Thymus (tissue), 14 donors: ENCODE measurements at places on chromosomes 2 and 18. TPM values are rescaled to one million over a fixed set of nuclear protein-coding genes. Genes with fewer than 3 reads are reported as not detected.

DNA sequence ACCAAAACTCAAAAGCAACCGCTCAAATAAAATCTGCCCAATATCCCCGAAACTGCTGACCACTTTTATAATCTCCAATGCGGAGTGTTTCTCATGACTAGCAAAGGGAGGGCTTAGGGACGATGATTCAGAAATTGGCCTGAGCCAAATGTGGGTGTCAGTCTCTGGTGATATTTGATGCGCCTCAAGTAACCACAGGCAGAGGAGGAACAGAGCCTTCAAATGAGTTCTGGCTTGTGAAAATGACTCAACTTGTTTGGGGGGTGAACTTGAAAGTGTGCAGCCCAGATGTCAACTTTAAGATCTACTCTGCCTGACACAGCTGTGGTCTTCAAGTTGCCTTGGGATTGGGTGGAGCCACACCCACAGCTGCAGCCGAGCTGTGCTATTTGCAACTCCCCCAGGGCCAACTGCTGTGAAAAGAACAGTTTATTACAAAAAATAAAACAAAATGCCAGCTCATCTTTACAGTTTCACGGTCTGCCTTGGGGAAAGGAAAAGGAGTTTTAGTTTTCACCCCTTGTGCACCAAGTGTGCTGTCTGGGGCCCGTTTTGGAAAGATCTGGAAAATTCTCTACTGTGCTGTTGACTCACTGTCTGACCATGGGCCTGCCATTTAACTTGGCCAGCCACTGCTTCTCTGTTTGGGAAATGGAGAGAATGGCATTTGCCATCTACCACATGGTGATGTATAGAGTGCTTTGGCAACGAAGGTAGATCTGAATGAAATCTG, 222.1 kb downstream of the MTX2 start:
- H3K36me3 ChIP-seq, result no peaks in the 10 kb centered on the region
- peaks cover 40% of the 10 kb centered on the region for H3K4me1 ChIP-seq
- no peak overlapping the region for H3K4me3 ChIP-seq
- peak; percentile 69 for DNase-seq
- peak overlapping the region; percentile 67 for H3K27ac ChIP-seq

DNA sequence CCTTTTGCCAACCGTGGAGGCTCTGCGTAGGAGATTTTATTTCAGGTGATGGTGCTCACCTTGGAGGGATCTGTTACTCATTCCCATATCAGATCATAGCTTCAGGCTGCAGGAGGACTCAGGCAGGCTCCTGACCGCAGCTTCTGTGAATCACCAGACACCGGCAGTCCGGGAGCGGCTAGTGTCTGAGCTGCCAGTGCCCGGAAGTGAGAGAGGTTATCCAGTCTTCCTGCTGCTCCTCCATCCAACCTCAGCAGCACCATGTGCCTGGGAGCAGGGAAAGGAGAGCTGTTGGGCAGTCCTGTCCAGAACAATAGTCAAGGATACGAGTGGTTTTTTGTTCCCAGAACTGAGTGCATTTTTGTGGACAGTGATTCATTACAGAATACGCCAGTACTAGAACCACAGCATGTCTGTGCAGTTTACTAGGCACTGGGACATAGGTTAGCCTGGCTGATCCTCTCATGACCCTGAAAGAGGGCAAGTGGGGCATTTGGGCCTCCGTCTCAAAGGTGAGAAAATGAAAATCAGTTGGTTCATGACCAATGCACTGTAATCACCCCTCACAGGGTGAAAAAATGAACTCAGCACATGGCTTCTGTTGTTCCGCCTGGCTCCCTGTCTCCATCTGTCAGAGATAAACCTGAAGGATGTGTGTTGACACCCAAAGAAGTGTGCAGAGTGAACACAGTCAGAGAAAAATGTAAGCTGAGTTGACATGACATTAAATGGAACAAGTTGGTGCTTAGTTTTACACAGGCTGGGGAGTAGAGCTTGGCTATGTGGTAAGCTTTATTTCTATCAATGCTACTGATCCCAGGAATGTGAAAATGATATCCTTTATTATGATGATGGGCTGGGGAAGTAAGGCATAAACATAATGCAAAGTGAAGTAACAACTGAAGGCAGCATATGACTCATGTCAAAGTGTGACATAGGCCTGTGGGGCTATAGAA, 12.2 kb downstream of the FHOD3 start:
- no peak overlapping the region for H3K27ac ChIP-seq
- no peak for DNase-seq
- H3K36me3 ChIP-seq, result no peaks in the 10 kb centered on the region
- H3K4me3 ChIP-seq, result no peak overlapping the region
- no peaks in the 10 kb centered on the region for H3K27me3 ChIP-seq
- H3K4me1 ChIP-seq, result no peaks in the 10 kb centered on the region

DNA sequence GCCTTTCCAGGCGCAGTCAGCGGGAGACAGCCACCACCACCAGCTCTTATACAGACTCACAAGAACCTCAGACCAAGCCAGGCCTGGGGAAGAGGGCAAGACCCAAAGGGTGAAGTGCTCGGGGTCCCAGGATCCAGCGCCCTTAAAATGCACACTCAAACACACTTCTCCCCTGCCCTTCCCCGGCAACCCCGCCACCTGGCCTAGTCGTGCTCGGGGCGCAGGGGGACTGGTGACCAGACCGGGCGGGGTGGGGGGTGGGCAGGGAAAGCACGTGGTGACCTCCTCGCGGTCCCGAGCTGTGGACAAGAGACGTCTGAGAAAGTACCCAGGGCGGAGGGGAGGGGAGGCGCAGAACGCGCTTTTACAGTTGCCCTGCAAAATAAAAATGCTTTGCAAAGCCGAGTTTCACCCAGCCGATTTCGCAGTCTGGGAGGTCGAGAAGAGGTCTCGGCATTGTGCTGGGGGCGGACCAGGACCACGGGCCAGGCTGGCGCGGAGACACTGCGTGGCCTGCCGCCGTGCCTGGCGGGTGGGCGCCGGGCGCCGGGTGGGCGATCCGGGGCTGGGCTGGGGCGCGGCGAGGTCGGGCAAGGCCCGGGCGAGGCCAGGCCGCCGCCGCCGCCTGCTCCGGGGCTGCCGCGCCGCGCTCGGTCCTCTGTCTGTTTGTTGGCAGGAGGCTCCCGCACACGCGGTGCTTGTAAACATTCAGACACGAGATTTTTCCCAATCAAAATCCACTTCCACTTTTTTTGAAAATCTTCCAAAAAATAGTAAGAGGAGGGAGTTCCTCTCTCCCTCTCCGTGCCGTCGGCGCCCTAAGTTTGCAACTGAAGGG, 2.0 kb downstream of the BCL11A start:
- H3K36me3 ChIP-seq, result no peaks in the 10 kb centered on the region
- peak overlapping the region; percentile 79 for H3K27ac ChIP-seq
- H3K4me1 ChIP-seq, result peaks cover 4% of the 10 kb centered on the region

GRCh38 chr2:29013057-29013780, 32.1 kb downstream of the TOGARAM2 start:
- no peak for DNase-seq
- H3K27ac ChIP-seq, result no peak overlapping the region
- H3K27me3 ChIP-seq, result no peaks in the 10 kb centered on the region
- H3K4me3 ChIP-seq, result no peak overlapping the region

GRCh38 chr2:231360401-231360800, 35.1 kb upstream of the B3GNT7 start:
- H3K36me3 ChIP-seq, result no peaks in the 10 kb centered on the region
- H3K27me3 ChIP-seq, result no peaks in the 10 kb centered on the region
- H3K27ac ChIP-seq, result no peak overlapping the region
- H3K4me3 ChIP-seq, result no peak overlapping the region
- DNase-seq, result no peak
- peaks cover 22% of the 10 kb centered on the region for H3K4me1 ChIP-seq

- no peak for DNase-seq
- H3K4me1 ChIP-seq, result no peaks in the 10 kb centered on the region
- no peak overlapping the region for H3K4me3 ChIP-seq
- no peaks in the 10 kb centered on the region for H3K36me3 ChIP-seq
Measured at GRCh38 chr2:194867328-194867727, 789.7 kb upstream of the SLC39A10 start.

GRCh38 chr18:23458830-23459529, 5.9 kb downstream of the RIOK3 start:
- no peaks in the 10 kb centered on the region for H3K27me3 ChIP-seq
- no peak for DNase-seq
- no peak overlapping the region for H3K4me3 ChIP-seq
- peaks cover 17% of the 10 kb centered on the region for H3K36me3 ChIP-seq
- peaks cover 4% of the 10 kb centered on the region for H3K4me1 ChIP-seq

GRCh38 chr18:43919551-43919950, 642.3 kb upstream of the SYT4 start:
- no peaks in the 10 kb centered on the region for H3K27me3 ChIP-seq
- H3K27ac ChIP-seq, result no peak overlapping the region

GRCh38 chr2:209565896-209566582, 142.2 kb downstream of the MAP2 start:
- no peak for DNase-seq
- H3K36me3 ChIP-seq, result no peaks in the 10 kb centered on the region
- no peaks in the 10 kb centered on the region for H3K27me3 ChIP-seq
- no peaks in the 10 kb centered on the region for H3K4me1 ChIP-seq

DNA sequence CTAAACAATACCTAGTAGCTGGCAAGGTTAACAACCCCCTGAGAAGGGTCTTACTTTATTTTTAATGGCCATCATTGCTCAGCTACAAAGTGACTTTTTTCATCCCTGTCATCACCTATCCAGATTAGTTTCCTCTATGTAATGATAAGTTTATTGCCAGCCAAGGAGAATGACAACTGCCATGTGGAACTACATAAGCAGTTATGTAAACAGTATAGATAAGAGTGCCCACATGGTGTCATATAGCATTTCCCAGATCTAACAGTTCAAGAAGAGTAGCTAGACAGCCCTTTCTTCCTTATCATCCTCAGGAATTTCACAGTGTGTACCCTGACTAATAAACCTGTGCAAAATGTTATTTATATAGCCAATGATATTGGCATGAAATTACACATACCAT, 240.2 kb upstream of the PIK3C3 start:
- no peaks in the 10 kb centered on the region for H3K36me3 ChIP-seq
- no peak overlapping the region for H3K4me3 ChIP-seq
- H3K27ac ChIP-seq, result no peak overlapping the region
- DNase-seq, result no peak
- H3K4me1 ChIP-seq, result no peaks in the 10 kb centered on the region

The LYPD6 gene
- 0.38 TPM for total RNA-seq
